ENCODE measurements at places on chromosomes 5 and 9.

- no peak for DNase-seq
These were observed 649.2 kb downstream of the EFNA5 start for GRCh38 chr5:107021575-107021974.

DNA sequence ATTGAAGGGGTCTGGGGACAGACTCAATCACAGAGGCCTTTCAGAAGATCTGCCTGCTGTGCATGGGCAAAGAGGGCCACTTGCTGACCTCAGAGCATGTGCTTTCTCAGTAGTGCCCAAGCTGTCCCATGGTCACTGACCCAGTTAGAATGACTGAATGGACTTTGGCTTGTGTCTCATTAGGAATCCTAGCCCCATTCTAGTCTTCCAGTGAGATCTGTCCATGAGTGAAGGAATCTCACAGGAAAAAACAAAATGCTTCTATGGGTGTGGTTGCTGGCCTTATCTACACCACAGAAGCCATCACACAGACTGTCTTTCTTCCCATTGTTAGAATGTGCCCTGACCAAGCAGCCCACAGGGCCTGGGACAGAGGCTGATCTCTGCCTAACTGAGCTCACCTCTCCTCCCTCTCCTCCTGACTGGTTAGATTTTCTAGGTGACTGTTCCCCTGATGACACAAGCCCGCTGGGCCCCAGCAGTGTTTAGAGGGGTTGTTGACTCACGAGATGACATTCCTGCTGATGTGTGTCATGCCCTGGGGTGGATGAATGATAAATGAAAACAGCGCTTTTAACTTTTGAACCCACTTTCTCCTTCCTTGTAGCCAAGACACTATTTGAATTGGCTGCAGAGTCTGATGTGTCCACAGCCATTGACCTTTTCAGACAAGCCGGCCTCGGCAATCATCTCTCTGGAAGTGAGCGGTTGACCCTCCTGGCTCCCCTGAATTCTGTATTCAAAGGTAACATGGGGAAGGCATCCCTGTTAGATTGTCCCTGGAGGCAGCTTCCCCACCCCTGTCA lies 24.8 kb downstream of the TGFBI start:
- no peak for DNase-seq

DNA sequence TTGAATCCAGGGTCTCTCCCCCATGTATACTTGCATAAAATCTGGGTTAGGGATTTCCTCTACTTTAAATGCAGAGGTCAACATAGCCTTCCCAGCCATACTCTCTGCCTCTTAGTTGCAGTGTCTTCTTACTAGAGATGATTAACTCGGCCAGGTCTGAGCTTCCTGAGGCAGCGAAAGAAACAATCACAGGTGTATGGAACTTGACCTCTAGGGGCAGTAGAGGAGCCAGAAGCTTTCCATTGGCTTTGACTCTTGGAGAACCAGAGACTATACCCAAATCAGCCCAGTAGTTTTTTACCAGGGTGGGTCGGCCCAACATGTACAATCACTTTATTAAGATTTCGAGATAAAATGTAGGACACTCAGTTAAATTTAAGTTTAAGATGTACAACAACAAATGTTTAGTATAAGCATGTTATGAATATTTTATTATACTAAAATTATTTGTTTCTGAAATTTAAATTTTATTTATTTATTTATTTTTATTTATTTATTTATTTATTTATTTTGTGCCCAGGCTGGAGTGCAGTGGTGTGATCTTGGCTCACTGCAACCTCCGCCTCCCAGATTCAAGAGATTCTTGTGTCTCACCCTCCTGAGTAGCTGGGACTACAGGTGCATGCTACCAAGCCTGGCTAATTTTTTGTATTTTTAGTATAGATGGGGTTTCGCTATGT lies 48.0 kb upstream of the DMRT3 start:
- no peak for DNase-seq

- no peak for DNase-seq
These were observed 257.8 kb downstream of the BNC2 start for GRCh38 chr9:16612627-16613026.

GRCh38 chr9:75504721-75505120 lies 385.8 kb upstream of the PCSK5 start:
- no peak for DNase-seq

- no peak for DNase-seq
These were observed 4.9 kb downstream of the TSPAN17 start for GRCh38 chr5:176652136-176652535.

Measured in neural crest cell (in vitro differentiated cells).